OCI-LY7 (cell line): ENCODE measurements at places on chromosomes 5 and 9. TPM values are rescaled to one million over a fixed set of nuclear protein-coding genes. Genes with fewer than 3 reads are reported as not detected.
A peak's percentile ranks its signal among the peaks of the same experiment; 100 is the strongest.

RNF183 gene
- not detected in 2 replicates for total RNA-seq

CARD9 gene
- total RNA-seq: 1.7 and 2.1 TPM in 2 replicates

UGT3A2 gene
- total RNA-seq: not detected in 2 replicates

CARD6 gene
- total RNA-seq: 0.33 and 0.53 TPM in 2 replicates

ADAMTSL1 gene
- not detected in 2 replicates for total RNA-seq

MORN5 gene
- total RNA-seq: not detected in 2 replicates

FSD1L gene
- total RNA-seq: 7.9 and 8.5 TPM in 2 replicates

HSPB3 gene
- total RNA-seq: not detected in 2 replicates

CFAP157 gene
- total RNA-seq: 0.13 TPM in 1 of 2 replicates, not detected in the other

DNA sequence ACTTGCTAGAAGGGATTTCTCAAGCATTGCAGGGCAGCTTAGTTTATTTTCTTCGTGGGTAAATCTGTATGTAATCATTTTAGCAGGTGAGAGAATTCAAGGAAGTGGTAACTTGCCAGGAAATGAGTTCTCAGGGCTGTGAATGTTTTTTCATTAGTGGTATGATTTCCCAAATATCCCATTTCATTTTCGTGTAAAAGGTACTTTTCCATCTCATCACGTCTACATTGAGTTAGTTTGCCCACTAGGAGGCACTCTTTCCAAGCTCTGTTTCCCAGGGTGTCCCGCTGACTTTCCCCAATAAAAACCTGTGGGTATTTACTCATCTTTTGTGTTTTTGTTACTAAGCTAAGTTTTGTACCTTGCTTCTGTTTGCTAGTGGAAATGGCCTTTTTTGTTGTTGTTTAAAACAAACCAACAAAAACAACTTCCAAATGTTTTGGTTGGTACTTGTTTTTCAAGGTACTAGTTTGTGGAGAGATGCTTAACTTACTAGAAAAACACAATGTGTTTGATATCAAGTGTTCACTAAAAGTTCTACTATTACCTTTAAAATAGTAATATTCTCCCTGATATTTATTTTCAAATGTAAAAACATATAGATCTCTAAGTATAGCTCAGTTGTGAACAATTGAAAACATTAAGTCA, 373.6 kb downstream of the ADGRV1 start:
- DNase-seq: peak; percentile 22

DNA sequence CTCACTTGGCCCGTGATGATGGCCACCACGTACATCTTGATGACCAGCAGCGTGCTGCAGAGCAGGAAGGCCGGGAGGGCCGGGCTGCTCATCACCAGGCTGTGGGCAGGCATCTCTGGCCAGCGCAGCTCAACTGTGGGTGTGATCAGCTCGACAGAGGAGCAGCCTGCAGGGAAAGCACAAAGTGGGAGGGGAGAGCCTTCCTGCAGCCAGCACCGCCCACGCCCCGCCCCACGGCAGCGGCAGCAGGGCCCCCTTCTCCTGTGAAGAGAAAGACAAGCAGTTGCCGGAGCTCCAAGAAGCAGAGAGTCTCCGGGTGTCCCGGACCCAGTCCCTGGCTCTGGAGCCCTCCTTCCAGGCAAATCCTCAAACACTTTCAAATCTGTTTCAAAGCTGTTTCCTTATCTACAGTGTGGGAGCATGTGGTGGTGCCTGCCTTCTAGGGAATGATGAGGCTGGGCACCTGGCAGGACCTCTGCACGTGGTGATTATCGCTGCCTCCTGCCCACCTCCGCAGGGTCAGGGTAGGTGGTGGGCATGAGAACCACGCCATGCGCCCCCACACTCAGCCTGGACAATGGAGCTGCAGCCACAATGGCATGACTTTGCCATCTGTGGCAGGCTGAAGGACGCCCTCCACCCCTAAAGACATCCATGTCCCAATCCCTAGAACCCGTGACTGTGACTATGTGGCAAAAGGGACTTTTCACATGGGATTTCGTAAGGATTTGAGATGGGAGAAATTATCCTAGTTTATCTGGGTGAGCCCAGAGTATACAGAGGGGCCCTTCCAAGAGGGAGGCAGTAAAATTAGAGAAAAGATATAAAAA, at the start of gene PTGES:
Gene PTGES (minus strand): TSS at position 143 of the 830 bp plus-strand sequence. CDS start 30 bp downstream, at position 113.
- DNase-seq: no peak

DNA sequence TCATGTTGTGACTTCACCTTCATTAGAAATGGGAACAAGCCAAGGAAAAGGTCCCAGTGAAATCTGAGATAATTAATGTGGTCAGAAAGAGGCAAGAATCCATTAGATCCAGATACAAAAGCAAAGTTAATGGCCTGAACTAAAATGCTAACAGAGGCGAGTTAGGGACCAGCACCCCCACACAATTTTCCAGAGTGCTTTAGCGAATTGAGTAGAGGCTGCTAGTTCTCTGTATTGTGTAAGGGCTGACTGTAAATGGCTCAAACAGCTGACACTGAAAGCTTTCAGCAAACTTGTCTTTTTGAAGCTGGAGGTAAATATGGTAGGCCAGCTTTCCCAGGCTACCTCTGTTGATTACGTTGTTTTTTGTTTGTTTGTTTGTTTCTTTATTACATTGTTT, 75.5 kb downstream of the CSNK1A1 start:
- no peak for DNase-seq

- DNase-seq: no peak
These were observed 45.7 kb upstream of the CFAP157 start for GRCh38 chr9:127660886-127661741.

GRCh38 chr5:96080557-96080956, 118.9 kb upstream of the ELL2 start:
- DNase-seq: no peak

DNA sequence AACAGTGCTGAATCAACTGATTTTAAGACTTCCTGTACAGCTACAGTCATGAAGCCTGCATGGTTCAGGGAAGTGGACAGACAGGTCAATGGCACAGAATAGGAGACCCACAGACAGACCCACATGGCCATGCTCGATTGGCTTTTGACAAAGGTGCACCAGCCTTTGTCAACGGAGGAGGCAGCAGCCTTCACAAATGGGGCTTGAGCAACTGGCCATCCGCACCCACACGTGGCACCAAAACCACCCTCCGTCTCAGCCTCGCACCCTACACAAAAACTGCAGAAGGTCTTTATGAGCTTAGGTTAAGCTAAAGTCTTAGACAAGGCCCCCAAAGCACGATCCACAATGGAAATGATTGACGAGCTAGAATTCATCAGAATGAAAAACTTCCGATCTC, 59.5 kb upstream of the UBAC1 start:
- DNase-seq: no peak

GRCh38 chr5:158701406-158702177, 398.1 kb downstream of the EBF1 start:
- no peak for DNase-seq

DNA sequence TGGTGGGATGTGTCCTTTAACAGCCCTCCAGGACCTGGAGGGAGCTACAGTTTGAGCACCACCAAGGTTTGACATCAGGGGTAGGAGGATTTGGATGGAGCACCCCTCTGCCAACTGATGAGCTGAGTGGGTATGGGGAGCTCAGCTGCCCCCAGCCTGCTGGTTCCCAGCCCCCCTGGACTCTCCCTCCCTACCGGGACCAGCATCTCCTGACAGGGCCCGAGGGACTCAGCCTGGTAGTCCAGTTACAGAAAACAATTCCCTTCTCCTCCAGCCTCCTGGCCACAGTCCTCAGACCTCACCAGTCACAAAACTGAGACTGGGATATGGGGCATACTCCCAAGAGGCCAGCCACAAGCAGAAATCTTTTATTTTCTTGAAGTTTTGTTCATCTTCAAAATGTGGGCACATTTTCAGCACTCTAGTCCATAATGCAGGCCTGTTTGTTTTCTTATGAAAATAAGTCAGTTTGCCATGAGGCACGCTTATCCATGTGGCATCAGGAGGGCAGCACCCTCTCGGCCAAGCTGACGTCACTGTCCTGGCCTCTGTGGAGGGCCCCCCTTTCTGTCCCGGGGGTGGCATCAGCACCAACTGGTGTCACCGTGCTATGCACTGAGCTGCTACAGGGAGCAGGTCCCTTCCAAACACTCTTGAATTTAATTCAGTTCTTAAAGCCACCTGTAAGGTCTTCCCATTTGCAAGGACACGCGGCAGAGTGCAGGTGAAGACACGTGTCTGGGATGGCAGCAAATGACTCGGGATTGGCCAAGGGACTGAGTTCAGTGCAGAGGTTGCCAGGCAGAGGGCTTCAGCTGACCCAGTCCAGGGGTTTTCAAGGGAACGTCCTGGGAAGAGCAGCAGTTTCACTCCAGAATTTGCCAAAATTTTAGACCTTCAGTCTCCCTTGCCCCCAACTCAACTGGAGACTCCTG, 187.6 kb downstream of the GADD45G start:
- DNase-seq: no peak

DNA sequence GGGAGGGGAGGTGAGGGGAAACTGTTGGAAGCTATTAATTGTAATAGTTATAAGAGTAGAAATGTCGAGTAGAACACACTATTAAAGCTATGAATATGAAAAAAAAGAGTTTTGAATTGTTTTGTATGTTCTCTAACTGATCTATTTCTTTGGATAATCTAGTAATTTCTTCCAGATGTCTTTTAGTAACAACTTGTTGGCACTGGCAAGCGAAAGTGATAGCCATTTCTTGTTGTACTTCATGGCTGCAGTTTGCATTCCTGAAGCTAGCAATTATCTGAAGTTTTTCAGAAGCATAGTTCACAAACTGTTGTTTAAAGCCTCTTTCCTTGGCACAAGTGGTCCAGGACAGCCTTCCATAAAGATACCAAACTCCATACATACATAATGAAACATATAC, 49.4 kb upstream of the SPATA31C2 start:
- DNase-seq: no peak

DNA sequence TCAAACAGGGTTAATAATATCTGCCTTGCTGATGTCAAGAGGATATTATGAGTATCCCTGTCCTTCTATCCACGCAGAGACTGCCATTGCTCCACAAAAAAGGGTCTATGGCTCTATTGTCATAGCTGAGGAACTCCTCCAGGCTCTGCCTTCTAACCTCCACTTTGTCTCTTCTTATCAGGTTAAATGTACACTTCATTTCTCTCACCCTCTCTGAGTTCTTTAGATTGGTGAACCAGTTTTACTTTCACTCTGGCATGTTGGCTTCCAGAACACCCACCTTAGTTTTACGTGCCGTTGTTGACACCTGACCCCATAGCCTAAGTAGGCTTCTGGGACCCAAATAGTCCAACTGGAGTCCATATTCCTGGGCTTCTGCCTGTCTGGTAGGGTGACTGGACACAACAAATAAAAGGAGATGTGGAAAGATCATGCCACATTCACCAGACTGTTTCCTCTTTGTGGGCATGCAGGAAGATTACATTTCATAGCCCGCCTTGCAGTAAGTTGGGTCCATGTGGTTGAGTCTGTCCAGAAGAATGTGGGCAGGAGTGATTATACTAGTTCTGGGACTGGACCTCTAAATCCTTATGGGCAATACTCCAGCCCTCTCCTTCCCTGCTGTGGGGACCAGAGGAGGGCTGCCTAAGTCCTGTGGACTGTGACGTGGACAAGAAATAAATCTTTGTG, 350.4 kb upstream of the CLINT1 start:
- DNase-seq: no peak

DNA sequence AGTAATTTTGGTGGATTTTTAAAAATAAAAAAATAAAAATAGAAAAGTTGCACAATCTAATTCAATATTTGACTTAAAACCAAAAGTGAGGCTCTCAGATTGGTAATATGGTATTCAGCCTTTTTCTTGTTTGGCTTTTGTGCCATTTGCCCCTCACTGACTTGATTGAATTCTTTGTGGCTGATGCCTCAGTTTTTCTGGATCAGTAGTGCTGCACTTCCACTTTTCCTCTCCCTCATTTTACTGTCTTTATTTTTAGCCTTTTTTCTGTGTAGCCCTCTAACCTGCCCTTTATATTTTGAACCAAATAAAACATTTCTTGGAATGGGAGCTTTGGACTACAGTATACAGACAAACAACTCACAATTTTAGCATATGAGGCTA, 3.8 kb upstream of the MSMP start:
- no peak for DNase-seq

GRCh38 chr5:118015511-118015910, 972.8 kb downstream of the DTWD2 start:
- no peak for DNase-seq

GRCh38 chr5:60340326-60340725, 359.6 kb downstream of the DEPDC1B start:
- DNase-seq: no peak

DNA sequence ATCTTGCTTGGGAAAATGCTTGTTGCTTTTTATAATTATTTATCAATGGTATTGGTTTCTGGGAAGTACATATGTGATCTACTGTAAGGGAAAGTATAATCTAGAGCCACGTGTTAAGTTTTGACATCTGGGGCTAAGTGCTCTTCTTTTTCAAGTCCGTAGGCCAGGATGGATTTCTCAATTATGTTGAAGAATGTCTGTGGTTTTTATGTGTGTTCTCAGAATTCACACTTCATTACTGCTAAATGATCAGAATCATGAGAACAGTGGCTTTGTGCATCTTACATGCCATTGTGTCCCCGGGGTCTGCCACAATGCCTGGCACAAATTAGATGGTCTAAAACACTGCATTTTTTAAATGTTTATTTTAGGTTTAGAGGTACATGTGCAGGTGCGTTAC, 14.5 kb upstream of the AUH start:
- no peak for DNase-seq

DNA sequence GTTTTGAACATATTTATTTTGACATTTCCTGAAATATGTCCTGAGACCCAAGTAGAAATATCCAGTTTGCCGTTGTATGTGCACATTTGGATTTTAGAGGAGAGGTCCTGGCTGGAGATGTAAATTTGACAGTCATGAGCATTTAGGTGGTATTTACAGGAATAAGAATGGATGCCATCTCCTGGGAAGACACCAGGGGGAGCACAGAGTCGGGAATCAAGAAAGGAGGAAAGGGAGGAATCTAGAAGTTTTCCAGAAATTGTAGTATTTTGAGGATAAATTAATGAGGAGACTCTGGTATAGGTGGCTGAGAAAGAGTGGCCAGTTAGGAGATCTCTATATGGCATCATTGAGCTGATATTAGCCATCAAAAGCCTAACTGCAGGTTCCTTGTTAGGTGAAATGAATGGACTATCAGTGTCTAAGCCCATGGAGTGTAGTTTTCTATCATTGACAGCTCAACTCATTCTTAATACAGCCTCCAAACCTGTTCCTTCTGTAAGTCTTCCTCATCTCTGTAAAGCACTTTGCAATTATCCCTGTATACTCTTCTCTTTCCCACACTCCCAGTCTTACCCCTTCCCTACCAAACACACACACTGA, 7.2 kb downstream of the GAPT start:
- DNase-seq: no peak

DNA sequence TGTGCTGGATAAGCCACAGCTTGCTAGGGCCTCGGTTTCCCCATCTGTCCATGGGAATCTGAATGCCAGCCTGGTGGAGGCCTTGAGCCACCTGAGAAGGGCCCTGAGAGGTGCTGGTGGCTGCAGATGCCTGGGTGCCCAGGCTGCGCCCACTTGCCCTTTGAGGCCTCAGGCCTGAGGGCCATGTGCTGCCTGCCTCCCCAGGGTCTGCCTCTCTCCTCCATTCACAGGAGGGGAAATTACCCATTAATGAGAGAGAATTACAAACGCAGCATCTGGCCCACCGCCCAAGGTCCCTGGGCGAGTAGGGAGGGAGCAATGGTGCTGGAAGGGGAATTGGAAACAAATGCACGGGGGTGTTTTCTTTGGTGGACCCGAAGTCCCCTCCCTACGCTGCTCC, 59.6 kb downstream of the BARX1 start:
- DNase-seq: no peak
